Thymus (tissue), 14 donors: ENCODE measurements at places on chromosomes 7 and 10. TPM values are rescaled to one million over a fixed set of nuclear protein-coding genes. Genes with fewer than 3 reads are reported as not detected.
A peak's percentile ranks its signal among the peaks of the same experiment; 100 is the strongest.

DNA sequence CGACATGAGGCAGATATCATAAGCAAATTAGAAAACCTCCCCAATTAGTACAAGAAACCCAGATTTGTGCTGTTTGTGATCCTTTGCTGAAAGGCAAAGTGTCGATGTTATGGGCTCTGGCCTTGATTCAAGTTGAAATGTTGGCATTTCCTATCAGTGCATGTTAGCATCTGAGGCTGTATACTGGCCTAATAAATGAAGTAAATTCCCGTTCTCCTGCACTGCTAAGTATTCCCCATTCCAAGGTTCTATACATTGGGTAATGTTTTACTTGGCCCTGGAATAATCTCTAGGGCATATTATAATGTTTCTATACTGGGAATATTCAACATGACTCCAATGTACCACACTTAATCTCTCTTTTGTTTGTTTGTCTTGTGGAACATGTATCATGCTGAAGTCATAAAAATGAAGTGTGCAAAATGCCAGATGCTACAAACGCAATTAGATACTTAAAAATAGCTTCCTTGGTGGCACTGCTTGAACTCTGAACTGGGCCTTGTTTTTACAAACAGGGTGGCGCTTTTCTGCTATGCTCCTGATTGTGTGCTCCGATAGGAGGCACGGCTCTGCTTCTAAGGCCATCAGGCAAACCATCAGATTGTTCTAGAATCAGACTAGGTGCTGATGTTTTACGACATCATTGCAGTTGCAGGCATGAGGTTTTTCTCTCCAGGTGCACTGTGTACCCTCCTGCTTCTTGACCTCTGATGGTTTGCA, 156.7 kb upstream of the TCF7L2 start:
- peaks cover 9% of the 10 kb centered on the region for H3K36me3 ChIP-seq
- peaks cover 5% of the 10 kb centered on the region for H3K4me1 ChIP-seq
- no peak for DNase-seq
- H3K4me3 ChIP-seq = no peak overlapping the region

GRCh38 chr7:107408349-107408748, 61.5 kb upstream of the GPR22 start:
- no peaks in the 10 kb centered on the region for H3K36me3 ChIP-seq
- no peaks in the 10 kb centered on the region for H3K4me1 ChIP-seq
- H3K27ac ChIP-seq = no peak overlapping the region

- no peak for DNase-seq
- no peak overlapping the region for H3K4me3 ChIP-seq
- H3K36me3 ChIP-seq = no peaks in the 10 kb centered on the region
- no peak overlapping the region for H3K27ac ChIP-seq
These were observed 564.5 kb downstream of the PTPRN2 start for GRCh38 chr7:158023157-158023556.

GRCh38 chr10:2899246-2899951, 167.9 kb upstream of the PFKP start:
- no peak overlapping the region for H3K4me3 ChIP-seq
- peaks cover 6% of the 10 kb centered on the region for H3K4me1 ChIP-seq
- H3K36me3 ChIP-seq = no peaks in the 10 kb centered on the region

DNA sequence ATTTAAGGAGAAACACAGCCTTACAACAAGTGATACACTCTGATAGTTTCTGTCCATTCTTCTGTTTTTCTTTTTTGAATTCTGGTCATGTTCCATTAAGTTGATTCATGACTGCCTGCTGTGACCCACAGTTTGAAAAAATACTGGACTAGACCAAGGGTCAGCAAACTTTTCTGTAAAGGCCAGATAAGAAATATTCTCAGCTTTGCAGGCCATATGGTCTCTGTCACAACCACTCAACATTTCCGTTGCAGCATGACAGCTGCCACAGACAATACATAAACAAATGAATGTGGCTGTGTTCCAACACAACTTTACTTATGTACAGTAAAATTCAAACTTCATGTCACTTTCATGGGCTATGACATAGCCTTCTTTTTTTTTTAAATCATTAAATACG, 156.7 kb downstream of the PLXNA4 start:
- H3K36me3 ChIP-seq = no peaks in the 10 kb centered on the region
- H3K27me3 ChIP-seq = no peaks in the 10 kb centered on the region
- no peak for DNase-seq
- no peak overlapping the region for H3K27ac ChIP-seq
- no peaks in the 10 kb centered on the region for H3K4me1 ChIP-seq
- H3K4me3 ChIP-seq = no peak overlapping the region

DNA sequence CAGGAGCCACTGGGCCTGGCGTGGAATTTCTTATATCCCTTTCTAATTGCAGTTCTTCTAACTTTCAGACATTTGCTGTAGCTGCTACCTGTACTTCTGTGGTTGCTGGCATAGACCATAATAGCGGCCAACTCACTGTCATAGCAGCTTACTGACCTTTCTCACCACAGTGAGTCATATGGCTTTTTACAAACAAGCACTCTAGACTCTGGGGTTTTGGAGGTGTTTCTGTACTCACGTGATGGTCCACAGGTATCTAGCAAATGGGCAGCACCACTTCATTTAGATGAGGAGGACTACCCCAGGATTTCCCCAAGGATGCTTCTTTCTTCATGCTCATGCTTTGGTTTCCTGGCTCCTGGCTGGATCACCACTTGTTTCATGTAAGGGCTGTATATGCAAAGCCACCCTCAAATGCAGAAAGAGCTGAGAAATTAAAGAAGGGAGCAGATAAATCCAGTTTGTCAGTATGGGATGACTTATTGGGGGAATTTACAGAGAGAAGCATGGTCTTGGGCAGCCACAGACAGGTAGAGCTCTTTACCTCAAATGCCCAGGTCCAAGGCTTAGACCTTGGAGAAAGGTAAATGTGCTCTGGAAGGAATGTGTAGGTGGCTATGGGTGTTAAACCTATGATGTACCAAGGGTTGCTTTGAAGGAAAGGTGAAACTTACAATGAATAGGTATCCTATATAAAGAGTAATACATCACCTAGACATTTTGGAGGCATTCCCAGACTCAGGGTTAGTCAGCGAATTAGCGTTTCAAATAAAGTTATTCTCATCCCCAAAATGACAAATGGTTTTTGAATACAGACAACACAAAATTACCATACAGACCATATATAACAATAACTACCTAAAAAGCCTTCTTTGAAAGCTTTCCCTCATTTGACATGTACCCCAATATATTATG, 15.9 kb upstream of the SLC25A16 start:
- no peak overlapping the region for H3K4me3 ChIP-seq
- H3K27ac ChIP-seq = no peak overlapping the region
- no peak for DNase-seq
- no peaks in the 10 kb centered on the region for H3K27me3 ChIP-seq

The TMEM229A gene
- not detected for total RNA-seq

DNA sequence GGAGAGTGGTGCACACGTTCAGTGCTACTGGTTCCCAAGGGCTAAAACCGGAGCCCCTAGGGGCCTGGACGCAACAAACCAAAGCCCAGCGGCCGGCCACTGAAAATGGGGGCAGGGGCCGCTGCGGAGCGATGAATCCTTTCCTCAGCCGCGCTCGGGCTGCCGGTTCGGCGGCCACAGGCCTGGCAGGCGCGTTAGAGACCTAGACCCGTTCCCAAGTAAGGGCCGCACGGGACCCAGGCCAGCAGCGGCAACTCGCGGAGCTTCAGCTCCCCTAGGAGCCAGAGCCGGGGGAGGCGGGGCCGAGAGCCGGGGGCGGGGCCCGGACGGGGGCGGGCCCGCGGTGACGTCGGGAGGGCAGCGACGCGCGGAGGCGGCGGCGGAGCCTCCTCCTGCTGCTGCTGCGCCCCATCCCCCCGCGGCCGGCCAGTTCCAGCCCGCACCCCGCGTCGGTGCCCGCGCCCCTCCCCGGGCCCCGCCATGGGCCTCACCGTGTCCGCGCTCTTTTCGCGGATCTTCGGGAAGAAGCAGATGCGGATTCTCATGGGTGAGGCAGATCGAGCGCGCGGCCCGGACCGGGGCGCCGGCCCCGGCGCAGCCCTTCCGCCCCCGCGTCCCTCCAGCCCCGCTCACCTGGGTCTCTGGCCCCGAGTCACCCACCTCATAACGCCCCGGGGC, at the start of gene ARF5:
ARF5 (plus strand) TSS at position 393 of the 678 bp plus-strand sequence; CDS start at position 481, 88 bp downstream.
- H3K27me3 ChIP-seq = peaks cover 8% of the 10 kb centered on the region
- peaks cover 17% of the 10 kb centered on the region for H3K36me3 ChIP-seq
- DNase-seq = peak; percentile 78
- peak within 1 kb of the TSS; percentile 89 for H3K4me3 ChIP-seq
- H3K27ac ChIP-seq = peak within 1 kb of the TSS; percentile 44
- peaks cover 29% of the 10 kb centered on the region for H3K4me1 ChIP-seq

The NUDT13 gene
- total RNA-seq = 1.8 TPM

The BPGM gene
- 23.1 TPM for total RNA-seq

DNA sequence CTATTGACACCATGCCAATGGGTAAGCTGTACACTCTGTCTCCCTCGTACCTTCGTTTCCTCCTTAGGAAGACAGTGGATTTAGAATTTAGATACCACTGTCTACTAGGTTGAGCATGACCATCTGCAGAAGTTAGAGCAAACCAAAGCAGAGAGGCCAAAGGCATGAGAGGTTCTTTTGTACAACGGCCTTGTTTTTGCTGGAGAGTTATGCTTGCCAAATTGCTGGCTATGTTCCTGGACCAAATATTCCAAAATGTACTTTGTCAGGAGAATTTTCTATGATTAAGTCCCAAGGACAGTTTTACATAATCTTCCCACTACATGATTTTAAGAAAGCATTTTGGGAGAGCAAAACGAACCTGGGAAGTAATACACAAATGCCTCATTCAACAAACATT, 47.9 kb upstream of the PLCE1 start:
- no peak for DNase-seq
- H3K4me1 ChIP-seq = peaks cover 3% of the 10 kb centered on the region
- H3K4me3 ChIP-seq = no peak overlapping the region
- no peak overlapping the region for H3K27ac ChIP-seq
- no peaks in the 10 kb centered on the region for H3K36me3 ChIP-seq

DNA sequence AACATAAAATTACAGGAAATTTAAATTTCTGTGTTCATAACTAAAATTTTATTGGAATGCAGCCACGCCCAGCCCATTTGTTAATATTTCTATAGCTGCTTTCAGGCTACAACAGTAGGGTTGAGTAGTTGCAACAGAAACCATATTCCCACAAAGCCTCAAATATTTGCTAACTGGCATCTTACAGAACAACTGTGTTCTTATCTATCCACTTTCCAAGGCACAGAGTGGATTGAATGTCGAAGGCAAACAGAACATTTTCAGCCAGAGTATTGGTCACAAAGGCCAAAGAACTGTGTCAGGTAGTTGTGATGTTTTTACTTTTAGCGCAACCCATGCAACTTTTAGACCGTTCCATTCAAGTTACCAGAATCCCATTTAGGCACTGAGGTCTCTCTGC, 51.1 kb upstream of the OPN4 start:
- H3K27me3 ChIP-seq = no peaks in the 10 kb centered on the region
- H3K4me3 ChIP-seq = no peak overlapping the region
- DNase-seq = no peak
- H3K27ac ChIP-seq = no peak overlapping the region
- peaks cover 7% of the 10 kb centered on the region for H3K4me1 ChIP-seq

- H3K27ac ChIP-seq = no peak overlapping the region
- no peaks in the 10 kb centered on the region for H3K27me3 ChIP-seq
- H3K4me3 ChIP-seq = no peak overlapping the region
- DNase-seq = no peak
- H3K4me1 ChIP-seq = no peaks in the 10 kb centered on the region
These were observed 248.2 kb downstream of the SKAP2 start for GRCh38 chr7:26616235-26616634.

GRCh38 chr10:61284222-61284890, 168.8 kb downstream of the TMEM26 start:
- H3K4me1 ChIP-seq = no peaks in the 10 kb centered on the region
- H3K27me3 ChIP-seq = no peaks in the 10 kb centered on the region
- H3K4me3 ChIP-seq = peak overlapping the region; percentile 35

DNA sequence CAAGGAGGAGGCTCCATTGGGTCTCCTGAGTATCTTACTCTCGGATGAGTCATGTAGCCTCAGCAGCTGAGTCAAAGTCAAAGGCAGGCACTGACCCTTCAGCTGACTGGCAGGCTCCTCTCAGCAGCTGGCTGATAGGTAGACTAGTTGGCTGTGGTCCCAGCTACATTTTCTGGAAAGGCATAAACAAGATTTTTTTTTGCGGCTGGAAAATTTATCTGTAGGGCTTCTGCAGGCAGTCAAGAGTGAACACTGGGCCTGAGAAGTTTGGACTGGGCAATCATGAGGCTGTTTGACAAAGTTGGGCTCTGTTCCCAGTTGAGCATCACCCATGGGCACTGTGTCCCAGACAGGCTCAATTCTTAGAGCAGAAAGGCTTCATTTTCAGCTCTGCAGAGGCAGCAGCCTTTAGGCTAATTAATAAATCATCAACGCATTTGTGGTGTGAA, 796.2 kb downstream of the CCSER2 start:
- H3K27me3 ChIP-seq = no peaks in the 10 kb centered on the region
- no peak overlapping the region for H3K27ac ChIP-seq
- no peak overlapping the region for H3K4me3 ChIP-seq
- no peak for DNase-seq

DNA sequence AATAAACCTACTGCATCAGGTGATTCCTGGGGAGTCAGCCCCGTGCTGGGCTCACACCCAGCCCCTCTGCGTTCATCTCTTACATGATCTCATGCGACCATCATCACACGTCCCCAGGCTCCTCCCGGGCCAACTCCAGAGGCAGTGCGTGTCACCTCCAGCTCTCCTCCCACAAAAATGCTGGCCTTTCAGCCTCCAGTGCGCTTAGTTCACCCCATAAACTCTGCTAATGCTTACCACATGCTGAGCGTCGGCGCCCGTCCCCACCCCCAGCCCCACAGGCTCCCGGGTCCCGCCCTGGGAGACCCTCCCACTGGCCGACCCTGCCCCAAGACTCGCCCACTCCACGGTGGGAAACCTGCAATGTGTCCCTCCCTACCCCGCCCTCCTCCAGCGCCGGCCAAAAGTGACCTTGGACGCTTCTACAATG, 816 bp upstream of the SDK1 start:
- DNase-seq = no peak
- H3K4me3 ChIP-seq = no peak overlapping the region
- no peaks in the 10 kb centered on the region for H3K4me1 ChIP-seq
- peaks cover 57% of the 10 kb centered on the region for H3K27me3 ChIP-seq

- no peak for DNase-seq
- H3K36me3 ChIP-seq = no peaks in the 10 kb centered on the region
- H3K4me3 ChIP-seq = no peak overlapping the region
- H3K27me3 ChIP-seq = no peaks in the 10 kb centered on the region
- H3K4me1 ChIP-seq = no peaks in the 10 kb centered on the region
These were observed 192.9 kb upstream of the PLXDC2 start for GRCh38 chr10:19623321-19623720.

GRCh38 chr10:127998501-127999144, 91.7 kb downstream of the PTPRE start:
- no peak overlapping the region for H3K4me3 ChIP-seq
- no peaks in the 10 kb centered on the region for H3K36me3 ChIP-seq
- no peaks in the 10 kb centered on the region for H3K4me1 ChIP-seq
- no peak overlapping the region for H3K27ac ChIP-seq
- no peak for DNase-seq
- H3K27me3 ChIP-seq = peaks cover 7% of the 10 kb centered on the region

The ACTR3C gene
- 6.2 TPM for total RNA-seq

DNA sequence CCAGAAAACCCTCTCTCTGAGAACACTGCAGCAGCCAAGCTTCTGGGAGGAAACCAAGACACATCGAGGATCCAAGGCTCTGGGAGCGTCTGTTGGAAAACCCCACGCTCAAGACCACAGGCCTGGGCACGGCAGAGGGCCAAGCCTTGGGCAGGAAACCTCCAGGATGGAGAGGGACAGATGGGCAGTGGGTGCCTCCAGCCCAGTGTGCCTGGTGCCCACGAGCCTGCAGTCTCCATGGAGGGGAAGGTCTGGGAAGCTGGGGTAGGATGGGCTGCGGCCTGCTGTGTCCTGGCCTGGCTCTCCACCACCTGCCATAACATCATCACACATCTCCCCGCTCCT, 96.1 kb downstream of the FAM53B start:
- peaks cover 41% of the 10 kb centered on the region for H3K36me3 ChIP-seq
- H3K4me3 ChIP-seq = peak overlapping the region; percentile 18
- no peaks in the 10 kb centered on the region for H3K27me3 ChIP-seq
- no peak for DNase-seq
- H3K4me1 ChIP-seq = peaks cover 100% of the 10 kb centered on the region
